Fibroblast of skin of right biceps (primary cell): ENCODE measurements at places on chromosomes 3 and 15.

GRCh38 chr15:71015342-71015741, 99.9 kb upstream of the THSD4 start:
- no peak for DNase-seq

- DNase-seq: peak; percentile 90
Measured at GRCh38 chr3:78101384-78101783, 1061.5 kb downstream of the ROBO2 start.

- no peak for DNase-seq
Measured at GRCh38 chr3:153166206-153166605, 4.2 kb downstream of the RAP2B start.

DNA sequence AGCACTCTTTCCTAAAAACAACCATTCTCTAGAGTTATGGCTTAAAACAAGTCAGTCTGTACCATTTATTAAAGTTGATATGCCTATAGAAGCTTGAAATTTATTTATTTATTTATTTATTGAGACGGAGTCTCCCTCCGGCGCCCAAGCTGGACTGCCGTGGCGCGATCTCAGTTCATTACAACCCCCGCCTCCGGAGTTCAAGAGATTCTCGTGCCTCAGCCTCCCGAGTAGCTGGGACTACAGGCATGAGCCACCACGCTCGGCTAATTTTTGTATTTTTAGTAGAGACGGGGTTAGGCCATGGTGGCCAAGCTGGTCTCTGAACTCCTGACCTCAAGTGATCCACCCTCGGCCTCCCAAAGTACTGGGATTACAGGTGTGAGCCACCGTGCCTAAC, 1.5 kb upstream of the TTC14 start:
- no peak for DNase-seq

GRCh38 chr3:4773583-4773982, 205.7 kb upstream of the BHLHE40 start:
- no peak for DNase-seq

DNA sequence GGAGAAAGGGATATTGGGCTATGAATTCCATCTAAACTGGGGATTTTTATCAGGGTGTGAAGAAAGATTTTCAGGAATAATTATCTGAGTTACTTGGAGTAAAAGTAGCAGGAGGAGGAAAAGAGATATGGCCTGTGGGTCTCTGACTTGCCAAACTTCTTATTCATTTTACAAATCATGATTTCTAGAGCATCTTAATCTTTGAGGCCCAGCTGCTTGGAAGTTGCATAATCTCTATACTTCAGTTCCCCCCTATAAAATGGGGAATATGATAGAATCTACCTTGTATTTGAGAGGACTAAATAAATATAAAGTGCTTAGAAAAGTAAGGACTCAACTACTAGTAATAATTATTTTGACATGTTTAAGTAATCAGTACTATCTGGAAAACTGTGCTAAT, 11.0 kb upstream of the GABPB1 start:
- no peak for DNase-seq

GRCh38 chr15:40330368-40330836, 6.9 kb downstream of the INAFM2 start:
- DNase-seq: no peak

- DNase-seq: peak; percentile 76
Measured at GRCh38 chr3:11335056-11335608, 62.9 kb downstream of the ATG7 start.

DNA sequence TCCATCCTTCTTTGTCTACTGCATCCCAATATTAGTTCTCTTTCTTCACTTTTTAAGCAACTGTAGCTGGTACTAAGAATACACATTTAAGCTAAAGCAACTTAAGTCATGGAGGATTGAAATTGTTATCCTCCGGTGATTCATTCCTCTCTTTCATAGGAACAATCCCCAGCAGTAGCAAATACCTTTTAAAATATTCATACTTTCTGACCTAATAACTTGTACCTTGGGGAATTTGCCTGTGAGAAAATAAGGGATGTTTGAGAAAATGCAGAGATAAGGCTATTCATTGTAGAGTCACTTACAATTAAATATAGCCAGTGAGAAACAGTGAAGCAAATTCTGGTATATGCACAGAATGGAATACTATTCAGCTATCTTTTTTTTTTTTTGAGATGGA, 66.0 kb downstream of the VPS13C start:
- peak; percentile 89 for DNase-seq

GRCh38 chr3:53645754-53646153, 151.3 kb downstream of the CACNA1D start:
- DNase-seq: no peak

GRCh38 chr3:135364676-135365075, 569.6 kb downstream of the EPHB1 start:
- no peak for DNase-seq

DNA sequence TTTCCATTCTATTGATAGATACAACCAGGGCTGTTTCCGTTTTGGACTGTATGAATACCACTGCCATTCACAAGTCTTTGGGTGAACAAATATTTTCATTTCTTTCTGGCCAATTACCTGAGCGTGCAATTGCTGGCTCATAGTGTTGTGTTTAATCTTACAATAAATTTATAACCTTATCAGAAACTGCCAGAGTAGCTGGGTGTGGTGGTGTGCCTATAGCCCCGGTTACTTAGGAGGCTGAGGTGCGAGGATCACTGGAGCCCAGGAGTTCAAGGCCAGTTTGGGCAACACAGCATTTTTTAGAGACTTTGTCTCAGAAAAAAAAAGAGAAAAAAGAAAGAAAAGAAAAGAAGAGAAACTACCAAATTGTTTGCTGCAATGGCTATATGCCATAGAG, 5.4 kb upstream of the SLC6A6 start:
- DNase-seq: no peak

- DNase-seq: no peak
Measured at GRCh38 chr3:160945336-160945735, 159.8 kb downstream of the B3GALNT1 start.

DNA sequence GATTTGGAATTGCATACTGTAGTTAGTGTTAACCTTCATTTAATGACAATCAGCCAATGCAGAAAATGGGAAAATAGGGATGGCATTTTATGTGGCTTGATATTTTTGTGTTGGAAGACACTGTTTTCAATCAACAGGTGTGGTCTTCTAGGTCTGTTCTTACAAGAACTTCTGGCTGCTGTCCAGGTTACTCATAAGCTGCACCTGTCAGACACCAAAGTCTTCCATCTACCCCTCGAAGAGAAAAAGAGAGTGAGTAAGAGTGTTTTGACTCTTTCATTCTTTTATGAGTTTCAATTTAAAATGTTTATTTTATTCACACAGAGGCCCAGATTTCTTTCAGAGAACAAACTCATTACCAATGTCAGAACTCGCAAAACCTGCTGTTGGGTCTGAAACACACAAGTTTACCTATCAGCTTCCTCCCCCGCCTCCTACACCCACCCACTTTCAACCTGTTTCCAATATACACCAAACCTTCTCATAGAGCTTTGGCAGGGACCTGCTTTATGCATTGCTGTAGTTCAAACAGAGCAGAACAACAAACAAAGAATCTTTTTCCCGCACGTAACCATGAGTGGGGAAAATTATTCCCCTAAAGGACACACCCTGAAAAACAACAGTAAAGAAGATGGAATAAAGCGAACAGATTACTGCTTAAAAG, 767.7 kb upstream of the ALCAM start:
- no peak for DNase-seq

DNA sequence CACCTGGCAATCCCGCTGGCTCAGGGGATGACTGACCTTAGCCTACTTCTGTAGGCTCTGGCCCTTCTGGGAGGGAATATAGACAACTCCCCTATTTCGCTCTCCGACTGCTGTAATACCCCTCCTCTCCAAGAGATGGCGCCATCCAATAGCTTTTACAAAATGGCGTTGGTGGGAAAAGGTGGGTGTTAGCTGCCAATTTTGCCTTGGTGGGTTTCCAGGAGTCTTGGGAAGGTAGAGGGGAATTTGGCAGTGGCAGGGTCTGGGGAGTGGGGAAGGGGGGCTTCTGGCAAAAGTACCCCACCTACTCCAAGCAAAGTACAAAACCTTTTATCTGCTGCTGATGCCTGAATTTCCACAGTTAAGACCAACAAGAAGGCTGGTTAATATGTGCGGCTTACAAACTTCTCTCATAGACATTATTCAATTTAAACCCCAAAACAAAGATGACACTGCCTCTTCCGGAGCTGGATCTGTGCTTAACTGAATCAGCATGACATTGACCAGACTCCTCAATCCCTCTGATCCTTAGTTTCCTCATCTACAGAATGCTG, 62.1 kb downstream of the RASGRF1 start:
- DNase-seq: peak; percentile 34

- DNase-seq: no peak
Measured at GRCh38 chr3:129563850-129564535, 21.0 kb downstream of the H1-8 start.

- DNase-seq: peak; percentile 23
Measured at GRCh38 chr3:130516645-130517512, at the start of gene COL6A6. COL6A6 (plus strand) TSS chr3:130517177; CDS start chr3:130560365, 43,188 bp downstream.

DNA sequence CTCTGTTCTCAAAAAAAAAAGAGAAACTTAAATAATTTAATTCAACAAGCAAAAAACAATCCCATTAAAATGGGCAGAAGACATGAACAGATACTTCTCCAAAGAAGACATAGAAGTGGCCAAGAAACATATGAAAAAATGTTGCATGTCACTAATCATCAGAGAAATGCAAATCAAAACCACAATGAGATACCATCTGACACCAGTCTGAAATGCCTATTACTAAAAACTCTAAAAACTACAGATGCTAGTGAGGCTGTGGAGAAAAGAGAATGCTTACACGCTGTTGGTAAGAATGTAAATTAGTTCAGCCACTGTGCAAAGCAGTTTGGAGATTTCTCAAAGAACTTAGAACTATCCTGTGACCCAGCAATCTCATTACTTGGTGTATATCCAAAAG, 382.9 kb downstream of the OTOL1 start:
- peak; percentile 29 for DNase-seq

- DNase-seq: peak; percentile 67
Measured at GRCh38 chr15:75801859-75802593, 41.2 kb upstream of the UBE2Q2 start.

DNA sequence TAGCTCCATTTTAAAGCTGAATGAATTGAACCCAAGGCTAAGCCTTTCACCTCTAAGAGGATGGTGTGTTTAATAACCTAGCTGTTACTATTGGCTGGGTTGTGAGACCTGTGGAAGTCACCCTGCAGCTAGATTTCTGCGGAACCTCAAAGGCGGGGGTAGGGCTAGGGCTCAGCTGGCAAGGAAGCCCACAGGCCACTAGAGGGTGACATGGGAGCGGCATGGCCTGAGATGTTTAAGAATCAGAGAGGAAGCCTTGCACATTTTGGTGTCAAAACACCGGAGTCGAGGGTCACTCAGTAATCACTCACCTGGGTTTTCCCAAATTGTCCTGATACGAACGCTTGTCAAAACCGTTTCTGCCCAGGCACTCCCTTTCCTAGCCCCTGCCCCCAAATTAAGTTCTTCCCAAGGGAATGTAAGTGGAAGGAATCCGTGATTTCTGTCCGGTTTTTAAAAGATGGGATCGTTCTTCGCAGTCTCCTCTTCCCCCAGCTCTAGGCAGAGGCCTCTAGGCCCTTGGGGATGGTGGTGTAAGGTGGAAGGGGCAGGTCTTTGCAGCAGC, 3.8 kb upstream of the ACAD9 start:
- DNase-seq: peak; percentile 17

DNA sequence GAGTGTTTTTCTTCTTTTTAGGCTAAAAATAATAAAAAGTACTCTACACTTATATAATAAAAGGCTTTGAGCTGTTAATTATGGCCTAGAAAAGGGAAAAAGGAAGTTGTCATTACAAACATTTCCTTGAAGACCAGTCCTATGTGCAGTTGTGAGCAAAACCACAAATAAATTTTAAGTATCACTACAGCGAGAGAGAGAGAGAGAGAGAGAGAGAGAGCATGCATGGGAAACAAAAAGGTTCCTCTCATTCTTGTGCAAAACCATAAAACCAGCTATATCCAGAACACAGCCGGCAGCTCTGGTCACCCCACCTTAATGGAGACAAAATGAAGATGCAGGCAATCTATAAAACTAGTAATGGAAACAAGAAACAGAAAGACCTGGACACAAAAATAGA, 33.6 kb downstream of the HEG1 start:
- DNase-seq: no peak

DNA sequence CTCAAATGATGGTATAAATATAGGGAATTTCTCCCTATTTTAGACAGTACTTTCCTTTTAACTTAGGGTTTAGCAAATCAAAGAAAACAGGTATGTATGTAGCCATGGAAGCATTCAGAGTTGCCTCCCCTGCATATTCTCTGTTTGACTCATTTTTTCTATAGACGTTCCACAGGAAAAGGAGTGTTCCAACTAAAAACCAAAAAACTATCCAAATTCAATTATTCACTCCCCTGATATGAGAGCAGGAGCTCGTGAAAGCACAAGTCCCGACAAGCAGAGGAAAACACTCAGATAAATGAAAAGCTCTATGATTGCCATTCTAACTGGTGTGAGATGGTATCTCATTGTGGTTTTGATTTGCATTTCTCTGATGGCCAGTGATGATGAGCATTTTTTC, 119.5 kb downstream of the FRMD5 start:
- DNase-seq: peak; percentile 24

DNA sequence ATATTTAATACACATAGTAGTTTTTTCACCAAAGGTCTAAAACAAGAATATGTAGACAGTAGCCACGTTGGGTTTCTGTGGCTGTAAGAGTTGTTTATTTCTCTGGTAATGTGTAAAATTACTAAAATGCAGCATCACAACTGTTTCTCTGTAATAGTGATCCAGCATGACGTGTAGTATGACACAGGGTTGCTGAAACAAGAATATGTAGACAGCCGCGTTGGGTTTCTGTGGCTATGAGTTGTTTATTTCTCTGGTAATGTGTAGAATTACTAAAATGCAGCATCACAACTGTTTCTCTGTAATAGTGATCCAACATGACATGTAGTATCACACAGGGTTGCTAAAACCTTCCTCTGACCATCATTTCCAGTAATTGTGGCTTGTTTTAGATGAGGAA, 153.6 kb upstream of the ZNF717 start:
- no peak for DNase-seq

DNA sequence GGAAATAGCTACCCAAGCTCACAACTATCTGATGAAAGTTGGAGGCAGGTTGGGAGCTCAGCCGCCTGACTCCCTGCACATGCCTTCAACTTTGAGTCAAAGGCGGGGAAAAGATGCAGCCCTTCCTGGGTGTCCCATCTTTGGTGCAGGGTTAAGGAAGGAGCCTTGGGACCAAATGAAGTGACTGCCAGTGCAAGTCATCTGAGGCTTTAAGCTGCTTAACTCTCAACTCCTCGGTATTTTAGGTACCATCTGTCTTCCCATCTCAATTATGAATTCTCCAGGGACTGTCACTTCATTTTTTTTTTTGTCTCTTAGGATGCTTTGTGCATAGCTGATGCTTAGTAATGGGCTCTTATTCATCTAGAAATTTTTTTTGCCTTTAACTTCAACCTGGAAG, 408.8 kb upstream of the C2CD4B start:
- no peak for DNase-seq
